Calu3 (cell line): ENCODE measurements at places on chromosomes 5 and 9.
A peak's percentile ranks its signal among the peaks of the same experiment; 100 is the strongest.

DNA sequence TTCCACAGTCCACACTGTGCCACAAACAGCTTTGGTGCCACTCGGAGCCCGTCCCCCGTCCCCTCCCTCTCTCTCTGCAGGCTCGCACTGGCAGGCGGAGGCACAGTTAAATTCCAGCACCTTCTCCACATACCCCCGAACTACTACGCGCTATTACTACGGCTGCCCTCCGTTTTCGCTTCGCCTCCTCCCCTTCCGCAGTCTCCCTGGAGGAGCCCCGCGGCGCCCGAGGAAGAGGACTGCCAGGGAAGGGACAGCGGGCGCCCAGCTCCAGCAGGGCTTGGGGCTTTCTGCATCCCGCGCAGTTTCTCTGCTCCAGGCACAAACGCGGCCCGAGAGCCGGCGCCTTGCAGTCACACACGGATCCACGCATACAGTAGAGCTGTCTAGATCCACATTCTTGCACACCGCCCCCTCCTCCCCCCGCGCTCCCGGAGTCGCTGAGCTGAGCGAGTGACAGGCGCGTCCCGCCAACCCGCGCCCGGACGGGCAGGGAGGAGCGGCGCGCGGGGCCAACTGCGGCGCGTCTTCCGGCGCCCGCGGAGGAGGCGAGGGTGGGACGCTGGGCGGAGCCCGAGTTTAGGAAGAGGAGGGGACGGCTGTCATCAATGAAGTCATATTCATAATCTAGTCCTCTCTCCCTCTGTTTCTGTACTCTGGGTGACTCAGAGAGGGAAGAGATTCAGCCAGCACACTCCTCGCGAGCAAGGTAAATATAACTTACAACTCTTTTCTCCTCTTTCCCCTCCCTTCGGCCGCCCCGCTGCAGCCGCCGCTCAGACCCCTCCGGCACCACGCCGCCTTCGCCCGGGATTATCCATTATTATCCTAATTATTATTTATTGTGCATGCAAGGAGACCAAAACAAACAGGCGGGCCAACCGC is at the start of gene SMARCA2:
SMARCA2 (plus strand) TSS at position 652 of the 885 bp plus-strand sequence. CDS start 13,676 bp downstream, outside the sequence.
- peaks cover 15% of the 10 kb centered on the region for H3K27me3 ChIP-seq
- H3K27ac ChIP-seq: peak within 1 kb of the TSS; percentile 47
- no peaks in the 10 kb centered on the region for H3K4me1 ChIP-seq

DNA sequence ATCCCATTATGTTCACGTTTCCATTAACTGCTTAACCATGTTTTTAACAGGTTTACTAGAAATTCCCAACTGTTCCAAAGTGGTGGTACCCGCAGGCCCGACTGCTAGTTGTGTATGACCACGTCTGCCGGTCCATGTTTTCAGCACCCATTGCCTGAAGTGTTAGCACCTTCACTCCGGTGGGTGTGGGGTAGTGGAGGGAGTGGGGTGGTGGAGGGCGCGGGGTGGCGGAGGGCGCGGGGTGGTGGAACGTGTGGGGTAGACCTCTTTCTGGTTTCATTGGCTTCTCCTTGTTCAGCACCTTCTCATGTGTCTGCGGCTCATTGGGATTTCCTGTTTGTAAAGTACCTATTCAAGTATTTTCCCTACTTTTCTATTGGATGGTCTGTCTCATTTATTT is 37.7 kb downstream of the TPPP start:
- no peak for DNase-seq
- no peaks in the 10 kb centered on the region for H3K27me3 ChIP-seq
- no peak overlapping the region for H3K4me3 ChIP-seq
- no peak overlapping the region for H3K27ac ChIP-seq

DNA sequence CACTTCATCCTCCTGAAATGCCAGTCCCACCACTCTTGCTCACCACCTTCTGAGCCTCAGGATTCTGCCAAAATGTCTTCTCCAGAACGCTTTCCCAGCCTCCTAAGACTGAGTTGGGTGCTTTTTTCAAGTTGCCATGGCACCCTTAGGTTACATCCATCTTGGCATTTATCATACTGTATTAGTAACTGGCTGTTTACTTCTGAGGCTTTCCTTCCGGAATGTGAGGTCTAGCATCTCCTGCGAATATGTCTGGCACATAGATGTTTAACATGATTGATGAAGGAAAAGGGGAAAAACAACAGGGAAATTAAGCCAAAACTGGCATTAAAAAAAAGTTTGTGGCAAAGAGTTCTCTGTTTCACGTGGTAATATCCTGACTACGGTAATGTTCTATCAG is 24.9 kb downstream of the RNF130 start:
- no peak overlapping the region for H3K27ac ChIP-seq
- no peaks in the 10 kb centered on the region for H3K27me3 ChIP-seq
- H3K4me1 ChIP-seq: no peaks in the 10 kb centered on the region
- H3K36me3 ChIP-seq: no peaks in the 10 kb centered on the region

- H3K4me3 ChIP-seq: no peak overlapping the region
- DNase-seq: no peak
- no peaks in the 10 kb centered on the region for H3K36me3 ChIP-seq
Measured at GRCh38 chr5:113036321-113036720, 59.7 kb downstream of the DCP2 start.

DNA sequence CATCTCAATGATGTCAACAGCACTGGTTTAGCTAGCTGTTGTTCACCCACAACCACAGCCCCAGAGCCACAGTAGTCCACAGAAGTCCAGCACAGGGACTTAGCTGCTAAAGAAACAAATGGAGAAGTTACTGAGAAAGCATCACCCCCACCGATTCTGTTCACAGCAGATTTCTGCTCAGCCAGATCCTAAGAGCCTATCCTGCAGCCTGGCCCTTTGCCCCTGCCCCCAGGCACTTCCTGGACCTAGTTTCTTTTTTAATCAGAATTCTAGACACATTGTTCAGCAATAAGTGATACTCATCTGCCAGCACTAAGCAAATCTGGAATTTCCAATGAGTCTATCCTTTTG is 7.4 kb downstream of the B4GALT1 start:
- DNase-seq: no peak
- H3K27ac ChIP-seq: peak overlapping the region; percentile 96
- H3K27me3 ChIP-seq: no peaks in the 10 kb centered on the region
- H3K4me1 ChIP-seq: peaks cover 66% of the 10 kb centered on the region
- H3K4me3 ChIP-seq: peak overlapping the region; percentile 58
- peaks cover 33% of the 10 kb centered on the region for H3K36me3 ChIP-seq

GRCh38 chr5:173969167-173970049 is 19.6 kb upstream of the C5orf47 start:
- no peak for DNase-seq
- H3K36me3 ChIP-seq: peaks cover 9% of the 10 kb centered on the region
- H3K27ac ChIP-seq: no peak overlapping the region

GRCh38 chr9:129864991-129865647 is 29.9 kb downstream of the USP20 start:
- H3K27ac ChIP-seq: no peak overlapping the region
- no peaks in the 10 kb centered on the region for H3K27me3 ChIP-seq
- DNase-seq: no peak
- H3K4me3 ChIP-seq: no peak overlapping the region

- no peaks in the 10 kb centered on the region for H3K4me1 ChIP-seq
- no peak overlapping the region for H3K4me3 ChIP-seq
- no peaks in the 10 kb centered on the region for H3K36me3 ChIP-seq
- peaks cover 17% of the 10 kb centered on the region for H3K27me3 ChIP-seq
Measured at GRCh38 chr5:178319541-178320041, 87.0 kb upstream of the PHYKPL start.

GRCh38 chr5:73292816-73293459 is 119.9 kb downstream of the TMEM174 start:
- no peak for DNase-seq
- H3K27ac ChIP-seq: no peak overlapping the region
- H3K4me1 ChIP-seq: peaks cover 13% of the 10 kb centered on the region
- H3K36me3 ChIP-seq: no peaks in the 10 kb centered on the region
- H3K4me3 ChIP-seq: no peak overlapping the region

- no peaks in the 10 kb centered on the region for H3K36me3 ChIP-seq
- no peak overlapping the region for H3K27ac ChIP-seq
- no peak for DNase-seq
- H3K4me1 ChIP-seq: no peaks in the 10 kb centered on the region
Measured at GRCh38 chr5:41048986-41049385, 22.2 kb downstream of the MROH2B start.

DNA sequence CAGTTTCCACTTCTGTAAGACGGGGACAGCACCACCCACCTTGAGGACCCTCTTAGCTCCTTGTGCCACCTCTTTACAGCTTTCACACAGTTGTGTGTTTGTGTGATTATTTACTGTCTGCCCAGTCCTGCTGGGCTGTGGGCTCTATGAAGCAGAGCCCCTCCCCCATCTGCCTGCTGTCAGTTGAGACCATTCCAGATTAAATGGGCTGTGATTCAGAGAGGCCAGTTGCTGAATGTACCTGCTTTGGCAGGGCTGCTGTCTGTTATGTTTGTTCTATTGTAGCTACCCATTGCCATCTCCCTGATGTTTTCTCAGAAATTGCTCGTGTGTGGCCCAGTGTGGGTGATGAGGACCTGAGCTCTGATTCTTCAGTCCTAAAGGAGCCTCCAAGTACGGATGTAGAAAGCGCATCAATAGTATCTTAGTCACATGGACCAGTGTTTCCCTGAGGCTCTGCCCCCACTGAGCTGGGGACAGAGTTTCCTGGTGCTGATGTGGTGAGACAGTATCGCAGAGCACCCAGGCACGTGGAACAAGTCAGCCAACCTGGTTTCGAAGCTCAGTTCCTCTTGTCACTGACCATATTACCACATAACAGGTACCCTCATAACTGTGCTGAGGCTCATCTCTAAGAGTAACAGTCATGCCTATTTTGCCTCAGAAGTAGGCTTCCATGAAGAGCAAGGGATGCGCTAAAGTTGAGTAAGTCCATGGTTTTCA is 3.7 kb downstream of the ANGPTL2 start:
- H3K27me3 ChIP-seq: no peaks in the 10 kb centered on the region
- no peaks in the 10 kb centered on the region for H3K4me1 ChIP-seq
- DNase-seq: no peak
- H3K36me3 ChIP-seq: peaks cover 4% of the 10 kb centered on the region
- H3K4me3 ChIP-seq: no peak overlapping the region
- no peak overlapping the region for H3K27ac ChIP-seq

- no peak overlapping the region for H3K27ac ChIP-seq
- no peaks in the 10 kb centered on the region for H3K27me3 ChIP-seq
- H3K4me3 ChIP-seq: no peak overlapping the region
Measured at GRCh38 chr9:90526386-90526785, 116.2 kb downstream of the DIRAS2 start.

DNA sequence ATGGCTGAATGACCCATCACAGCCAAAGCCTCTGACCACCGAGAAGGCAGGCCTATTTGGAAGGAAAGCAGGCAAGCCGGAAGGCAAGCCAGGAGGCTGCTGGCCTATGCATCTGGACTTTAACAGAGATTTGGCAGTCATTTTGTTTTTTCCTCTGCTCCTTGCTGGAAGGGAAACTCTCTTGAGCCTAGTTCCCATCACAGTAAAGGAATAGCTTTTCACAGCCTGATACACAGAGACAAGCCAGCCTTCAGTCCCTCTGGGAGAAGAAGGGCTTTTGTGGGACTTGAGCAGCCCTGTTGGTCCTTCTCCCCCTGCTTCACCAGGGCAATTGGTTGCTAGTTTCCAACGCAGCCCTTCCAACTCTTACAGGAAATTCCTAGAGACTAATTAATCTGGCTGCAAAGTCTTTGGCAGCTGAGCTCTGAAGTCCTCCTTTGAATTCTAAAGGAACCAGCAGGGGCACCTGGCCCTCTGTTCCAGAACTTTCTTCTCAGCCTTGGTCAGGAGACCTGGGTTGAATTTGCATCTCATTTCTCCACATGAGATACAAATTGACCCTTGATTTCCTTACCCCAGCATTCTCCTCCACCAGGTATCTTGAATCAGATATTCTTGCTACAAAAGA is 157.3 kb upstream of the EPB41L4A start:
- no peak for DNase-seq
- peaks cover 47% of the 10 kb centered on the region for H3K27me3 ChIP-seq
- H3K4me3 ChIP-seq: no peak overlapping the region
- no peak overlapping the region for H3K27ac ChIP-seq
- no peaks in the 10 kb centered on the region for H3K4me1 ChIP-seq

GRCh38 chr9:108211411-108211955 is 644.3 kb downstream of the ACTL7B start:
- H3K36me3 ChIP-seq: no peaks in the 10 kb centered on the region
- H3K27me3 ChIP-seq: no peaks in the 10 kb centered on the region
- H3K4me3 ChIP-seq: no peak overlapping the region
- DNase-seq: no peak

DNA sequence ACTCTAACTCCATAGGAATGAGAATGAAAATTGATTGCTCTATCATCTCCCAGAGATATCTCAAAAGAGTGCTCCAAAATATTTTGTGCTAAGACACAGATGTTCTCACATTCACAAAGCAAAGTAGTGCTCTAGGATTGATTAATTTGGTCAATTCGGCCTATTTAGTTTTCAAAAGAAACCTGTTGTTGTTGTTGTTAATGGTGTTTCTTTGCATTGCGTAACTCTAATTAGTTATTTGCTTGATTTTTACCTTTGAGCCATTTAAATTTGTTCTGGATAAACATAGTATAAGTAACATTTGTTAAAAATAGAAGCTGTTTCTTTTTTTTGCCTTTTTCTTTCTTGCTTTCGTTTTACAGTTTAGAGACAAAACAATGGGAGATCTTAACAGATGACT is 382.5 kb downstream of the CAAP1 start:
- no peaks in the 10 kb centered on the region for H3K36me3 ChIP-seq
- H3K27me3 ChIP-seq: no peaks in the 10 kb centered on the region
- DNase-seq: no peak
- H3K4me3 ChIP-seq: no peak overlapping the region
- H3K4me1 ChIP-seq: no peaks in the 10 kb centered on the region
- H3K27ac ChIP-seq: no peak overlapping the region

- no peak overlapping the region for H3K27ac ChIP-seq
- no peak overlapping the region for H3K4me3 ChIP-seq
- H3K36me3 ChIP-seq: peaks cover 19% of the 10 kb centered on the region
Measured at GRCh38 chr5:638501-639252, 26.5 kb downstream of the CEP72 start.

DNA sequence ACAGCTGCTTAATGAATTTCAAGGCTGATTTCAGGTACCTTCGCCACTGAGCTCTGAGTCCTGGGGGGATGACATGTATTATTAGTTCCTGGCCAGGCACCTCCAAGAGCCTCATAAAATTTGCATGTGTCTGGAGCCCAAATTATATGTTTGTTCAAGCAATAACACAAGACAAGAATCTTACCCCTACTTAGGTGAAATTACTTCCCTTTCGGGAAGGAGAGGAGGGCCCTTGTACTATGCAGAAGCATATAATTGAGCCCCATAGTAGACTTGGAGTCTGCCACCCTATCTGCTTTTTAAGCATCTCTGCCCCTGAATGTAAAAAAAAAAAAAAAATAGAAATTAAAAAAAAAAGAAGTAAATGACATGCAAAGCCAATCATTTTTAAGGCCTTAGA is 13.0 kb upstream of the TMEM38B start:
- no peak for DNase-seq
- H3K4me1 ChIP-seq: peaks cover 11% of the 10 kb centered on the region
- H3K4me3 ChIP-seq: no peak overlapping the region
- H3K27ac ChIP-seq: no peak overlapping the region

GRCh38 chr5:53194086-53194485 is 84.5 kb upstream of the MOCS2 start:
- no peaks in the 10 kb centered on the region for H3K27me3 ChIP-seq
- H3K36me3 ChIP-seq: no peaks in the 10 kb centered on the region
- H3K4me1 ChIP-seq: peaks cover 9% of the 10 kb centered on the region

- no peak for DNase-seq
- H3K27ac ChIP-seq: no peak overlapping the region
- H3K27me3 ChIP-seq: no peaks in the 10 kb centered on the region
- H3K36me3 ChIP-seq: no peaks in the 10 kb centered on the region
Measured at GRCh38 chr5:19258686-19259085, 729.3 kb downstream of the CDH18 start.
